ENCODE measurements at places on chromosomes 11 and 22. TPM values are rescaled to one million over a fixed set of nuclear protein-coding genes. Genes with fewer than 3 reads are reported as not detected.

TAGLN gene
- 134 TPM for polyA plus RNA-seq

GGTLC2 gene
- polyA plus RNA-seq, result 0.26 TPM

SLC16A8 gene
- 1.7 TPM for polyA plus RNA-seq

OR52A1 gene
- polyA plus RNA-seq, result 0.03 TPM

PGM2L1 gene
- 6.3 TPM for polyA plus RNA-seq

- DNase-seq, result no peak
These were observed 156.5 kb upstream of the ZC3H12C start for GRCh38 chr11:109936661-109937180.

DNA sequence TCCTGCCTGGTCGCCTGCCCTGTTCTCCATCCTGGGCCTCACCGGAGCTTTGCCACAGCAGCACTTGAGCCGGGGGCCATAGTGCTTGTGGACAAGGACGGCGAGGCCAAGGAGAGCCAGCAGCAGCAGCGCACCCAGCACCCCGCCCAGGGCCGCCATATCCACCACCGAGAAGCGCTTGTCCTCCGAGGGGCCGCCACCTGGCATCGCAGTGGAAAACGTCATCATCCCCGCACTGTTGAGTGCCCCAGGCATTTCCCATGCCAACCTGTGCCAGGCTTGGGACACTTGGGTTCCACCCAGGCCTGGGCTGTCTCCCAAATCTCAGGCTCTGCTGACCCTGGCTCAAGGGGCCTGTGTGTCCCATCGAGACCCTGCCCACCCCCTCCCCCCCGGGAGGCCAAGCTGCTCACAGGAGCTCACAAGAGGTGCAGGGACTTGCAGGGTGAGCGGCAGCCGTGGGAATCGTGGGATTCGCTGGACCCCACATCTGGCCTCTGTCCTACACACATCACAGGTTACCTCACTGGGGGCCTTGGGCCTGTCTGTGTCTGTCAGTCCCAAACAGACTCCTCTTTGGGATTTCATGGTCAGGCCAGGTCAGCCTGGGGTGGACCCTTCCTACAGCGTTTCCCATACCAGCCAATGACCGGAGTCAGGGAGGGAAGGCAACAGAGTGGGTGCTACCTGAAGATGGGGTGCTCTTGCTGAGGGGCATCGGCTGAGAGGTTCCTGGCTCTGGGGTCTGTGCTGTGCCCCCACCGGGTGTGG is 2.3 kb upstream of the IRF7 start:
- no peak for DNase-seq

DNA sequence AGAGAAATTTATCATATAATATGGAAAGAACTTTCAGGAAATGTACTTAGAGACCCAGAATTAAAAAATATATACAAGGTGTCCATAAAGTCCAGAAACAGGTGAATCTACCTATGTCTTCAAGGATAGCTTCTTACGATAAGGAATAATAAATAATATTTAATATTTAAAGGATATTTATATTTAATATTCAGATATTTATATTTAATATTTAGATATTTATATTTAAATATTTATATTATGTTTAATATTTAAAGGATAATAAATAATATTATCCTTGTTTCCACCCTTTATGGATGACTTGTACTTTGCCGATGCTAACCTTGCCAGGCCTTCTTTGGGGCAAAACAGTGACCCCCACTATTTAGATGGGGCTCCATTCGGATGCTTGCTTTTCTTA is 169.5 kb upstream of the CADM1 start:
- no peak for DNase-seq

GRCh38 chr11:126719740-126720139 is 280.8 kb downstream of the KIRREL3 start:
- DNase-seq, result no peak

DNA sequence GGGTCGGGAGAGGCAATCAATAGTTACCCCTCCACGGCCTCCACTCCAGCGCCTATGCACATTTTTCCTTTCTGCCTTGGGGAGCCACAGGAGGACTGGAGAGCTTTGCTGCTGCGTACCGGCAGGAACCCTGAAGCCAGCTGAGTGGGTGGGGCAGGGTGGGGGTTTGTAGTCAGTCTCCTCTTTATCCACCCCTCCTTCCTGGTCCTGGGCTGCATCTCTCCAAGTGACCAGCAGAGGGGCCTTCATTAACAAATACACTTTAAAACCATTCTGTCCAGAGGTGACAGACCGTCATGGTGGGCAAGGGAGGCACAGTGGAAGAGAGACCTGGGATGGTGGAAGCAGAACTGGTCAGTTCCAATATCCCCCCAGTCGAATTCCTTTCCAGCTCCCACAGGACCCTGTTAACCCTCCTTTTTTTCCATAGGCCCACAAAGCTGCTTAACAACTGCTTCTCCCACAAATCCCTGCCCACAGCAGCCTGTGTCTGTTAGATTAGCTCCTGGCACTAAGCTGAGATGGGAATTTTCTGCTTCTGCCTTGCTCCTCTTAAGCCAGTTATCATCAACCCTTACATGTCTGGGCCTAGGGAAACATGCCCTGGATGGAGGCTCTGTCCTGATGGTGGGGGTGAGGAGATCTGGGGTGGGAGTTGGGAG is 3.9 kb upstream of the ABCG4 start:
- DNase-seq, result no peak

Data from left lung (tissue), 14 donors.